ENCODE measurements at places on chromosomes 1 and 21.
A peak's percentile ranks its signal among the peaks of the same experiment; 100 is the strongest.

DNA sequence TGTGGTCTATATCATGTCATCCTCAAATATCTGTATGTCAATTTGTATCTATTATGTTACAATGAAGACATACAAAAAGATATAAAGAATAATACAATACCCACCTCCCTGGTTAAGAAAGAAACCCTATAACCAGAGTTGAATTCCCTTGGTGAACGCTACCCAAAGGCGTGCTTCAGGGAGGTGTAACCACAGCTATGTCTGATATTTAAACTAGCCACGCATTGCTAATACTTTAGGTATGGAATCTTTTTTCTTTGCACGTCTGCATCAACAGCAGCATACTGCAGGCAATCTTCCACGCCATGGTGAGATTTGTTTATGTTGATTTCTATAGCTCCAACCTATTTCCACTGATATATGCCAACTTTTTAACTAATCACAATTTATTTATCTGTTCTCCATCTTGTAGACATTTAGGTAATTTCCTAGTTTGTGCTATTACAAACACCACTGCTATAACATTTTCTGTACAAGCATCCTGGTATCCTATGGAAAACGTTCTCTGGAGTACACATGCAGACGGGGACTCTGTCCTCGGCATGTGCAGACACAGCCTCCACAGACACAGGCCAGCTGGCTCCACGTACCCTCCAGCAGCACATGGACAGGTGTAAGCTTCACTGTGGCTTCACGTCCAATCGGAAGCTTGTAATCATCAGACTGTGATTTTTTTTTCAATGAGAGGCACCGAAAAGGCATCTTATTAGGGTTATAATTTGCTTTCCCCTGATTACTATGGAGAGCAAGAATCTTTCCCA lies 58.5 kb downstream of the HSF2BP start:
- DNase-seq, result peak; percentile 61

GRCh38 chr1:67427465-67427864 lies 2.7 kb downstream of the SERBP1 start:
- no peak for DNase-seq

- DNase-seq, result peak; percentile 45
Measured at GRCh38 chr1:18581420-18581880, 49.2 kb upstream of the PAX7 start.

DNA sequence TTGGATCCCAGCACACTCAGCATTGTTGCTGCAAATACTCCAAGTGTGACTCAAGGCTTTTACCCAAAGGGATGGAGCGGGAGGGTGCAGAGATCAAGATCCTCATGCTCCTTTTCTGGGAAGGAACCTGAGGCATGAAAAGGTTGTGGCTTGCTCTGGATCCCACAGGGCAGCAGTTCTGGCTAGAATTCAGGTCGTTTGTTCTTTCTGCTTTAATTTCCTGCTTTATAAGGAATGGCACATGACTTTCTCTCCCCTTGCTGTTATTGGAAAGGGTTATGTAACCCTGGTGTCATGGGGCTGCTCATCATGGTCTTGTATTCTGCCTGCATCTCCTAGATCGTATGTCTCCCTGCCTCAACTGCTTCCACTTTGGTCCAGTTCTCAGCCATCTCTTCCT lies 101.6 kb downstream of the NOS1AP start:
- no peak for DNase-seq

GRCh38 chr1:71434240-71434639 lies 353.4 kb upstream of the ZRANB2 start:
- no peak for DNase-seq

- DNase-seq, result no peak
Measured at GRCh38 chr1:36910886-36911540, 123.3 kb downstream of the GRIK3 start.

- no peak for DNase-seq
Measured at GRCh38 chr1:166905900-166906299, 29.8 kb upstream of the TADA1 start.

- peak; percentile 82 for DNase-seq
Measured at GRCh38 chr1:70504176-70504820, 93.2 kb downstream of the CTH start.

GRCh38 chr1:47205918-47206317 lies 16.1 kb upstream of the PDZK1IP1 start:
- no peak for DNase-seq

- DNase-seq, result no peak
Measured at GRCh38 chr1:244022311-244022710, 28.8 kb upstream of the ZBTB18 start.

- no peak for DNase-seq
Measured at GRCh38 chr1:191528275-191528674, 630.0 kb upstream of the RGS18 start.

DNA sequence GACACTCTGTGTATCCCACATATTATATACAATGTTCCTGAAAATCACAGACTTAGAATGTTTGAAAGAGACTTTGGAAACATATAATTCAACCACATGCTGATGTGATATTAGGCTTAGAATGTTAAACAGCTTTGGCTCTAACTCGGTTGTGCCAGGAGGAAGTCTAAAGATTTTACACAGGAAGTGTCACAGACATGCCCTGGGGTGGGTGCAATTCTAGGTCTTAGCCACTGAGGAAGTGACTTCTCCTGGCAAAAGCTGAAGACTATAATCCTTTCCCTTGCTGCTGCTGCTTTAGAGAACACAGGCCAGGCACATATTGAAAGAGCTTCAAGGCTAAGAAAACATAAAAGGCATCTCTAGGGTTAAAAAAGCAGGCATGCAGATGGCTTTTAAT lies 51.0 kb downstream of the RPL5 start:
- no peak for DNase-seq

- no peak for DNase-seq
Measured at GRCh38 chr1:236746785-236747184, 48.3 kb upstream of the MTR start.

GRCh38 chr1:207191776-207192175 lies 87.7 kb downstream of the C4BPA start:
- DNase-seq, result no peak

DNA sequence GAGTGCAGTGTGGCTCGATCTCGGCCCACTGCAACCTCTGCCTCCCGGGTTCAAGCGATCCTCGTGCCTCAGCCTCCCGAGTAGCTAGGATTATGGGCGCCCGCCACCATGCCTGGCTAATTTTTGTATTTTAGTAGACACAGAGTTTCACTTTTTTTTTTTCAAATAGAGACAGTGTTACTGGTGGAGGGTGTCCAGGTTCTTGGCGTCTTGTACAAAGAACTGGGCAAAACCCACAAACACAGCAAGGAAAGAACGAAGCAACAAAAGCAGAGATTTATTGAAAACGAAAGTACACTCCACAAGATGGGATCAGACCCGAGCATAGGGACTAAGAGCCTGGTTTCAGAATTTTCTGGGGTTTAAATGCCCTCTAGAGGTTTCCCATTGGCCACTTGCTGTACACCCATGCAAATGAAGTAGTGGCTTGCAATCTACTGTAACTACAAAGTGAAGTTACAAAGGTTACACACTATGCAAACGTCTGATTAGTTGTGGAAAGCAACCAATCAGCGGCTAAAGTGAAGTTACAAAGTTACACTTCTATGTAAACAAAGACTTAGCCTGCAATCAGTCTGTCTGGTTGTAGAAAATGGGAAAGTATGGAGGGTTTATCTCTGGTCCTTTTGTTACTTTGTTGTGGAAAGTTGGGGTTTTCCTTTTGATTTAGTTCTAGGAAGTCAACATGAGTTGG lies 199.1 kb downstream of the DYRK1A start:
- no peak for DNase-seq

- DNase-seq, result no peak
Measured at GRCh38 chr1:156846643-156847042, 12.3 kb downstream of the INSRR start.

DNA sequence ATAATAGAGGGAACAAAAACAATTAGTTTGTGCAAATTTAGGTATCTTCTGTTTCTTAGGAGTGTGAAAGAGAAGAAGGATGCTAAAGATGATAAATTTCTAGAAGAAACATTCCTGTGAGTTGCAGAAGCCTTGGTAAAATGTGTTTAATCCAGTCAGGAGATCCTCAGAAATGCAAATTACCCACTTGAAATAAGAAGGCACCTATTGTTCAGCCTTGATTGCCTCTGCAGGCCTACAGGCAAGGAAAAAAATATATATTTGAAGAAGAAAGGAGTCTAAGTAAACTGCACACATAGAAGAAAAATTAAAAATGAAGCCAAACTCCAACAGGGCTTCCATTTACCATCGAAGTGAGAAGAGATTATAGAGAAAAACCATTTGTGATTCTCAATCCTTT lies 51.0 kb upstream of the LHX8 start:
- DNase-seq, result peak; percentile 33

Data from NCI-H524 (cell line).